ENCODE measurements at places on chromosomes 12 and 14.
A peak's percentile ranks its signal among the peaks of the same experiment; 100 is the strongest.

DNA sequence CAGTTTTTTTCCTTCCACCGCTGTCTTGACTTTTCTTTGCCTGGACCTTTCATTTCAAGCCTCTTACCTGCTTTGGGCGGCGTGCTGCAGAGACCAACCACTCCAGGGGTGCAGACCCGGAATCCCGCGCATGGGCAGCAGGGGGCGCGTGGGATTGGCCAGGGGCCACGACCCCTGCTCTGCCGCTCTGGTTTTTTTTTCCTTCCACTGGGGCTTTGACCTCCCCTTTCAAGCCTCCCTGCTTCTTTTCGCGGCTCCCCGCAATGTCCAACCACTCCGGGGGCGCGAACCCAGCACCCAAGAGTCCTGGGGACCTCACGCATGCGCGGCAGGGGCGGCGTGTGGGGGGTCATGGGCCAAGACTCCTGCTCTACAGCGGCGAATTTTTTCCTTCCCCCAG, 325.1 kb downstream of the ALG10 start:
- peak; percentile 55 for DNase-seq

DNA sequence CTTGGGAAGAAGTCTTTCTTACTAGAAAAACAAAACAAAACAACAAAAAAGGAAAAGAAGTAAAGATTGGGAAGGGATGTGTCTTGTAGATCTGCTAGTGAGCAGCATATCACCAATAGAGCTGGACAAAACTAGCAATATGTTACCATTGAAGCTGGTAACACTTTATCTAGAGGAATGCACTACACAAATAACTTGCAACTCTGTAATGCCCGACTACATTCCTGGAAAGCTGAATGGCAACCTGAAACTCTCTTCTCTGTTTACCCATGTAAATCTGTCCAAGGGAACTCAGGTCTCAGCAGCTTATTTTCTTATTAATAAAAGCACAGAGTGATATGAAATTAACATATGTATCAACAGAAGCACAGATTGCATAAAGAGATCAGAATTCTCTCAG, 624.4 kb downstream of the KCNH5 start:
- no peak for DNase-seq

DNA sequence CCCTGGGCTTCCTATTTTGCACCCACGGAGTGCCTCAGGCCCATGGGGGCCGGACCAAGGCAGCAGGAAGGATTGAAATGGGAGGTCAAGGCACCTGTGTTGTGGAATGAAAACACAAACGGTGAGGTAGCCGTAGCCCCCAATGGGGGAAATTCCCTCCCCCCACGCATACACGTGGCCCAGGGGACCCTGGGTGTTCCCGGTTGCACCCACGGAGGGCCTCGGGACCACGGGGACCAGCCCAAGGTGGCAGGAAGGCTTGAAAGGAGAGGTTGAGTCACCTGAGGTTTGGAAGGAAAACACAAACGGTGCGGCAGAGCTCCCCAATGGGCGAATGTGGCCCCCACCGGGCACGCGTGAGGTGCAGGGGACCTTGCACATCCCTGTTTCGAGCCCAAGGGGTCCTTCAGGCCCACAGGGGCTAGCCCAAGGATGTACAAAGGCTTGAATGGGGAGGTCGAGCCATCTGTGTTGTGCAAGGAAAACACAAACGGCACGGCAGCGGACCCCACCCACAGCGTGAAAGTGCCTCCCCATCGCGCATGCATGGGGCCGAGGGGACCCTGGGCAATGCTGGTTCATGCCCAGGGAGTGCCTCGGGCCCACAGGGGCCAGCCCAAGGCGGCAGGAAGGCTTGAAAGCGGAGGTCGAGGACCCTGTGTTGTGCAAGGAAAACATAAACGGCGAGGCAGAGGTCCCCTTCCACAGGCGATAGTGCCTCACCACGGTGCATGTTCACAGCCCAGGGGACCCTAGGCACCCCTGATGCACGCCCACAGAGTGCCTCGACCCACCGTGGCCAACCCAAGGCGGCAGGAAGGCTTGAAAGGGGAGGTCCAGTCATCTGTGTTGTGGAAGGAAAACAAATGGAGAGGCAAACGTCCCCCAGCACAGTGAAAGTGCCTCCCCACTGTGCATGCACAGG, 376.7 kb downstream of the ALG10 start:
- DNase-seq = no peak

GRCh38 chr12:130434560-130434959, 96.9 kb downstream of the PIWIL1 start:
- DNase-seq = no peak

DNA sequence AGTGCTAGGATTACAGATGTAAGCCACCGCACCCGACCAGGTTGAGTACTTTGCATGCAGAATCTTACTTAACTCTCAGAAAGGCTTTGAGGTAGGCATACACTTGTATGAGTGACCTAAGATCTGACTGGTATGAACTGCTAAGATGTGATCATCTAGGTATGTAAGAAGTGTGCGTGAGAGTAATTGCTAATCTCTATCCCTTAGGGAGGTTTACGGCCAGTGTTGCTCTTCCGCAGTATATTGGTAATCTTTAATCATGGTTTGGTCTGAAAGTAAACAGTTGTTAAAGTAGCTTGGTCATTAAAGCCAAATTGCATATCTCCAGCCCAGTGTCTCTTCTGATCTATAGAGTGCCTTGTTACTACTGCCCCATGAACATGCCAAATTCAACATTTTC, 7.8 kb downstream of the UNG start:
- DNase-seq = no peak
